Naive thymus-derived CD8-positive, alpha-beta T cell (primary cell): ENCODE measurements at places on chromosomes 13 and 19.

GRCh38 chr13:46489586-46490023, 63.4 kb upstream of the LRCH1 start:
- no peak for DNase-seq

DNA sequence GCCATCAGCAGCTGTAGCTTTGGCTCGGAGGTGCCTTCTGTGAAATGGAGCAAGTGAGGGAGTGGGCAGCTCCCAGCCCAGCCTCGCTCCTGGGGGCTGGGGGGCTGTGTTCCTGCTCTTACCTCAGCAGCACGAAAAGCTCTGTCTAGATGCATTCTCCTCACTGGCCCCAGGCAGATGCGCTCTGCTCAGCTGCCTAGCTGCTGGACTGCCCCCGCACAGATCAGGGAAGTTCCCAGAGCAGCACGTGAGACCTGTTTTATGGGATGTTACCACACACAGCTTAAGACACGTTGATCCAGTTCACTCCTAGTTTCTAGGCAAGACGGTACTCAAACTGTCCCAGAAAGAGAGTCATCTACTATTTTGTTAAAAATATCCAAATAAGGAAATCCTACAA, 13.6 kb downstream of the LCP1 start:
- no peak for DNase-seq

DNA sequence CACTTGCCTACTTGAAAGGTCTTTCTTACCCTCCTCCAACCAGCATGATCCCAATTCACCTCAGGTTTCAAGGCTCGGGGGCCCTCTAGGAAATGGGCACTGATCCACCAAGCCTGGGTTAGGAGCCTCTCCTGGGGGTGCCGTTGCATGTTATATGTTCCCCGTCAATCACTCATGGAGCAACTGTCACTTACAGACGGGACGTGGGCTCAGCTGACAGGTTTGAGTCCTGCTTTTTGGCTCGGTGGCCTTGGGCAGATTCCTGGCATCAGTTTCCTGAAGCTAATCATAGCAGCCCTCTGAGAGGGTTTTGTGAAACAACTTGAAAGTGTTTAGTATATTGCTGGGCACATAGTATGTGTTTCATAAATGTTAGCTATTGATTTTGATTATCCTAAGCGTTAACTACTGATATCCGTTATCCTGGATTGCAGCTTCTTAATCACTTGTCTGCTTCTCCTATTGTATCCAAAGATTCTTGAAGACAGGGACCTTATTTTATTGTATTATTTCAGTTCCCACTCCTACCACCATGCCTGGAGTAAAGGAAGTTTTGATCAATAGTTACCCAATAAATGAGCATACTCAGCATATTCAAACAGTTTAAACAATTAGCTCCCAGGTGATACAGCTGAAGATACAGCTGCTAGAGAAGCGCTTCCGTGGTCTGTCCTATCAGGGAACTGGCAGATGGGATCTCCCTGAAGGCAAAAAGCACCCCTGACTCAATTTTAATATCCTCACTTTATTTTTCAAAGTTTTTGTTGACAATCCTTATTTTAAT, 57.9 kb downstream of the RFC3 start:
- DNase-seq: no peak

DNA sequence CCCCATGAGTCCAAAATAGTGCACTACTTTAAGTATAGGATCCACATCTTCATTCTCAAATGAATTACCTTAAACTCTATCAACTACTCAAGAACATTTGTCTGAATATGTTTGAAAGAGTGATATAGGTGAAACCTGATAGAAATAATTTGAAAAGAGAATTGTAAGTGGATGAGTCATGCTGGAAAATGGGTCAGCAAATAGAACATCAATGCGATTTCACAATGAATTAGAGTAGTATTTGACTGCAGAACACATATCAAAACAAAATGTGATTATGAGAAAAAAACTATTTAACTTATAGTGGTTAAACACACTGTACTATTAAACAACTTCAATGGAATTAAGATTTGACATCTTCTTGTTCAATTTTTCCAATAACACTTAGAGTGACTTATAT, 300.6 kb upstream of the KLHL1 start:
- DNase-seq: no peak

- no peak for DNase-seq
Observed at GRCh38 chr13:35723821-35724220, 247.3 kb upstream of the MAB21L1 start.

GRCh38 chr19:28425046-28425931, 787.7 kb downstream of the UQCRFS1 start:
- no peak for DNase-seq

- no peak for DNase-seq
Observed at GRCh38 chr13:67232384-67232783, 2.2 kb upstream of the PCDH9 start.

- DNase-seq: no peak
Observed at GRCh38 chr13:110034031-110034549, 247.7 kb upstream of the IRS2 start.

DNA sequence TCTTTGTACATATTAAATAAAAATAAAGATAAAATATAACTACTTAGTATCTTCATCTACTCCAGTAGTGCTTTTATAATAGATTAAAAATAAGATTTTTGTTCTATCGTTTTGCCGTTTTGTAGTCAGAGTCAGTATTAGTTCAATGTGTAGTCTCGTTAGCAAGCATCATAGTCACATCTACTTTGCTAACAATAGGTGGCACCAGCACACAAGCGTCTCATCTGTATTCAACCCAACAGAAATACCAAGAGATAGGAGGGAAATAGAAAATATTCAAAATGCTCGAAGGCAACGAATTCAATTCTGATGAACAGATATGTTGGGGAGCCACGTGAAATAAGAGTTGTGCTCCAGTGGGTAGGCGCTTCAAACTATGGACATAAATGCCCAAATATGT, 21.4 kb upstream of the MICU2 start:
- no peak for DNase-seq

- DNase-seq: no peak
Observed at GRCh38 chr13:49058761-49059160, 83.0 kb downstream of the FNDC3A start.

DNA sequence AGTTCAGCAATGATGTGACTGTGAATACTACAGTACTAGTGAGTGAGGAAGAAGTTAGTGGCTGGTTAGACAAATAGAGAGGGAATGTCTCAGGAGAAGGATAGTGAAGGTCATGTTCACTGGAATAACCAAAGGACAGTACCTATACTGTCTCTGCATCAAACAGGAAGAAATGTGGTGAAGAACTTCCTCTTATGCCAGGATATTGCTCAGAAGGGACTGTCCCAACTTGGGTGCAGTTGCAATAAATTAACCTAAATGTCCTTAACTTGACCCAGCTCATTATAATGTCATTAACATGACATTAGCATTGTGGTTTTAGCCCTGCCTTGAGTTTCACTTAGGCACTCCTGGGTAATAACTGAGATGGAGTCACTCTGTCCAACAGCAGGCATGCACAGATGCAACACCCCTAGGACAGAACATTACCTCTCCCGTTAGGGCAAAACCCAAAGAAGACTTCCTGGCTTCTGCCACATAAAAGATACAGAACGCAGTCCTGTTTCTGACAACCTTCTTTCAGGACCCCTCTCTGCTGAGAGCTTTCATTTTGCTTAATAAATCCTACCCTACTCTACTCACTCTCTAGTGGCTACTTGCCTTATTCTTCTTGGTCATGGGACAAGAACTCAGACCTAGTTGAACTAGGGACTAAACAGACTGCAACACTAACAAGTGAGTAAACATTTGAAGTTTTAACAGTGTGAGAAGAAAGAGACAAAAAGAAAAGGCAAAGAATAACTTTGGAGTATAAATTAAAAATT, 1591.6 kb upstream of the MIR17HG start:
- DNase-seq: no peak

DNA sequence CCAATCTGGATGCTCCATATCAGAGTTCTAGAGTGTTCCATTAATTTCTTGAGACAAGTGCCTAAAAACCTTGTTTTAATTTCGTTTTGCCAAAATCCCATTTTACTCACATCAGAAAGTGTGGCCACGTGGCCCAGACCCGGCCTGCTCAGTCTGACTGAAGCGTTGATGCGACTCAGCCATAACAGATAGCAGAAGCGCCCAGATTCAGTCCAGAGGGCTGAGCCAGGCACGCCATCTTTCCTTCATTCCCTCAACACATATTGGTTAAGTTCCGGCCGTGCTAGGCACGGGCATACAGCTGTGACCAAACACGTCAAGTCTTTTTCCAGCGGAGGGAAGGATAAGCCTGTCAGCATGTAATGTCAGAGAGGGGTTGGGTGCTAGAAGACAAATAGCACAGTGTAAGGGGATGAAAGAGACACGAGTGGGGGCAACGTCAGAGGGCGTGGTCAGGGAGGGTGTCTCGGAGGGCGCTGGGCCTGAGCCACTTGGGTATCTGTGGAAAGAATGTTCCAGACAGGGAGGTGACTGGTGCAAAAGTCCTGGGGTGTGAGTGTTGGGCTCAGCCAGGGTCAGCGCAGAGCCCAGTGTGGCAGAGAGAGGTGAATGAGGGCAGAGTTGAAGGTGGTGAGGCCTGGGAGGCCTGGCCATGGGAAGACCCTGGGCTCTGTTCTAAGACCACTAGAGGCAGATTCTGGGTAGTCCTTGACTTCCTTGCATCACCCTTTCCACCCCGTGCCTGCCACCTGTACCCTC, 3.1 kb downstream of the F10 start:
- no peak for DNase-seq

DNA sequence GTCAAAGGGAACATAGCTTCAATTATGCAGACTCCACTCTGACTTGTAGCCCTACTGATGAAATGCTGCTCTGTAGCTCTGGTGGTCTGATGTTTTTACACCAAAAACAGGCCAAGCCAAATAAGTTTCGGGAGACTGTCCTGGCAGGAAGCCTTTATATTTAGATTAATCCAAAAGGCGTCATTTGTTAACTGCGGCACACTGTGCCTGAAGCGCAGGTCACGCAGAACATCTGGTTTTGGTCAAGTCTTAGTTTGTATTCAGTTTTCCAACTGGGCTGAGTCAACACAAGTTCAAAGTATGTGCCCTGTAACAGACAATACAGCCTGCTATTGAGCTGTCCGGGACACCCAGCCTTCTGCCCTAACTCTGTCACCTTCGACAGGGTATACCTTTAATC, 154.6 kb upstream of the IPO5 start:
- no peak for DNase-seq

DNA sequence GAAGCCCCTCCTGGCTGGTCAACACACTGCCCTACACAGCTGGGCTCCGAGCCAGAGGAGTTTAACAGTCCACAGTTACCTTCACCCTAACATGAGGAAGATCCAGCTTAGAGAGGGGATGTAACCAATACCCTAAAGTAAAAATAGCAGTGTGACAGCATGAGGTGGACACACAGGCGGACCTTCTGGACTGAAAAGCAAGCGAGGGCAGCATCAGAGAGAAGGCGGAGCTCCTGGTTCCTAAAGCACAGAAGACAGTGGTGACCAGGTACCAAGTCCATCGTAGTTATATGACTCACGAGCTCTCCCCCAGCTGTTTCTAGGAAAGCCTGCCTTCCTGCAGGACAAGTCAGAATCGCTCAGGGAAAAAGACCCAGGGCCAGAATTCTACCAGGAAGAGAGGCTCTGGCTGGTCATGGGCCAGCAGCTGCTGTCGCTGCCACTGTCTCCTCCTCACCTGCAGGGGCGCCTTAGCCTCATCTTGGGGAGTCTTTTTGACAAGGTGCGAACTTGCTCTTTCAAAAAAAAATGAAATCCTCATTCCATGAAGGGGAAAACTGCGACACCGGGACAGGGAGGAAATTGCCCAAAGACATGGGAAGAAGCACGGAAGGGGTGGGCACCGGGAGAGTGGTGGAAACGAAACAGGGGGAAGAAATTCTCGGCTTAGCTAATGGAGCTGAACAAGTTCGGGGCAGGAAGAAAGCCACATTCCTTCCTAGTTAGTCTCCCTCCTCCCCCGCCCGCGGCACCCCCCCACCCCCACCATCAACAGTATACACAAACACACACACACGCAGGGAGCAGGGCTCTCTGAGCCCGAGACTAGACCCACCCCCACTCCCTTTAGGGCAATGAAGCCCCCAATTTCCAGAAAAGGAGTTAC, 1.7 kb downstream of the ELL start:
- peak; percentile 37 for DNase-seq

DNA sequence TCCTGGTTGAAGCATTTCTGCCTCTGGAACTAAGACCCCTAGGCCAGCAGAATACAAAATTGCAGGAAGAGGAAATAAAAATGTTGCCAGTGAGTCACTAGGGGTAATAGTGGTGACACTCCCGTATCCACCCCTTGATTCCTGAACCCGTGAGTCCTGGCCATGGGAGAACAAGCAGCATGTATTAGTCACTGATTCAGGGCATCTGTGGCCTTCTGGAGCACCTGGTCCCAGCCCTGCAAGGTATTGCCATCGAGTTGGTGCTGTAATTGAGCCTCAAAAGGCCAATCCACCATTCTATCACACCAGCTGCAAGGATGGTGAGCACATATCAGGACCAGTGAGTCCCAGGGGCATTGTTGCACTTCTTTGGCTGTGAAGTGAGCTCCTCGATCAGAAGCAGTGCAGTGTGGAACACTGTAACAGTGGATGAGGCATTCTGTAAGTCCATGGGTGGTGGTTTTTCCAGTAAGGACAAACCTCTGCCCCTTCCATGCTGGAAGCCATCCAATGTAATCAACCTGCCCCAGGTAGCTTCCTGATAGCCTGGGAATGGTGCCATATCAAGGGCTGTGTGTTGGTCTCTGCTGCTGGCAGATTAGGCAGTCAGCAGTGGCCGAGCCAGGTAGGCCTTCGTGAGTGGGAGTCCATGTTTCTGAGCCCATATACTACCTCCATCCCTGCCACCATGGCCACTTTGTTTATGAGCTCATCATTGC, 39.6 kb downstream of the C1QTNF9 start:
- no peak for DNase-seq

DNA sequence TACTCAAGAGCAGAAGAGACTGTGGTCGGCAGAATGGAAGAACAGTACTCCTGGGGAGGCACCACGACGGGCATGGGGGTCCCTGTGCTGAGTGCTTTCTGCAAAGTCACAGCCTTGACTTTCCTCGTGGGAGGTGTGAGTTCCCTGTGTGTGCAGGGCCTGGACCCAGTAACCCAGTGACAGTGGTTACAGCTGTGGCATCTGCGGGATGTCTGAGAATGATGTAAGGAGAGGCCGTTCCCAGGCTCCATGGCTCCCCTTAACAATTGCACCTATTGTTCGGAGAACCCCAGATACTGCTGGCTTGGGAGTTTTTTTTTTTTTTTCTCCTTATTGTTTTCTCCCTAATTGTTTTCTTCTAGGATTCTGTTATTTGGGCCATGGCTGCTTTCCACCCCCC, 5.1 kb upstream of the NANOS2 start:
- no peak for DNase-seq

GRCh38 chr13:51874651-51875050, 12.9 kb downstream of the CCDC70 start:
- no peak for DNase-seq

- DNase-seq: no peak
Observed at GRCh38 chr13:41039746-41040145, 20.6 kb upstream of the ELF1 start.

GRCh38 chr13:33678906-33679657, 138.9 kb upstream of the RFC3 start:
- DNase-seq: no peak

GRCh38 chr19:31674503-31675192, 325.4 kb upstream of the TSHZ3 start:
- no peak for DNase-seq

GRCh38 chr13:35760735-35761281, 284.3 kb upstream of the MAB21L1 start:
- DNase-seq: no peak
